Naive B cell (primary cell): ENCODE measurements at places on chromosomes 11 and 22.

- no peak for DNase-seq
Observed at GRCh38 chr11:77589181-77589520, 602 bp upstream of the AQP11 start.

DNA sequence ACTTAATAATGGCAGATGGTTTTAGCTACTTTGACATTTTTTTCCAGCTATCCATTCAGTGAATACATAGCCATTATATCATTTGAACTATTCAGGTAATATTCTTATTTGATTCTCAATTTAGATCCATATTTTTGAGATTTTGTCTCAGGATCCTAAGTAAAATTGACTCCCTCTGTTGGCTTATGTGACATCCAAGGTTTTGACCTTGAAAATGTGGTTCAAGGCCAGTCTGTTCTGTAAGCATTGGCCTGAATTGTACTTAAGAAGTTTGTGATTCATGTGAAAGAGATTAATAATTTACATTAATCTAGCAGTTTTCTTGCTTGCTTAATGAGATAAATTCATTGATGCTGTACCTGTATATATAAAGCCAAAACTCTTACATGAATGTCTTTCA lies 1.6 kb upstream of the SLC17A6 start:
- no peak for DNase-seq

GRCh38 chr11:57160665-57161064 lies 21.1 kb upstream of the LRRC55 start:
- no peak for DNase-seq

GRCh38 chr22:31833930-31834329 lies 80.1 kb downstream of the DEPDC5 start:
- DNase-seq, result no peak

DNA sequence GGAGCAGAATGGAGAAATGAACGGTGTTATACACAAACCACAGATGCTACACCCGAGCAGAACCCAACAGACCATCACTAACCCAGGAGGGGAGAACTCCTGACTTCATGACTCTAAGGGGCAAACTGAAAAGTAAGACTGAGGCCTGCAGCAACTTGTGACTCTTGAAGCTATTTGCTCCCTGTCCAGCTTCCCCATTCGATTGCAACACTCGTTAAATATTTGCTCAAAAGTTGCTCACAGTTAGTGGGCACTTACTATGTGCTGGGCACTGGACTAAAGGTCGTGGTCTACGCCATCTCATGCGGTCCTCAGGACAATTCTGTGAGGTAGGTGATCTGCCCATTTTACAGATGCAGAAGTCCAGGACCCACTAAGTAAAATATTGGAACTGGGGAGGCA lies 9.5 kb upstream of the ADA2 start:
- DNase-seq, result no peak

DNA sequence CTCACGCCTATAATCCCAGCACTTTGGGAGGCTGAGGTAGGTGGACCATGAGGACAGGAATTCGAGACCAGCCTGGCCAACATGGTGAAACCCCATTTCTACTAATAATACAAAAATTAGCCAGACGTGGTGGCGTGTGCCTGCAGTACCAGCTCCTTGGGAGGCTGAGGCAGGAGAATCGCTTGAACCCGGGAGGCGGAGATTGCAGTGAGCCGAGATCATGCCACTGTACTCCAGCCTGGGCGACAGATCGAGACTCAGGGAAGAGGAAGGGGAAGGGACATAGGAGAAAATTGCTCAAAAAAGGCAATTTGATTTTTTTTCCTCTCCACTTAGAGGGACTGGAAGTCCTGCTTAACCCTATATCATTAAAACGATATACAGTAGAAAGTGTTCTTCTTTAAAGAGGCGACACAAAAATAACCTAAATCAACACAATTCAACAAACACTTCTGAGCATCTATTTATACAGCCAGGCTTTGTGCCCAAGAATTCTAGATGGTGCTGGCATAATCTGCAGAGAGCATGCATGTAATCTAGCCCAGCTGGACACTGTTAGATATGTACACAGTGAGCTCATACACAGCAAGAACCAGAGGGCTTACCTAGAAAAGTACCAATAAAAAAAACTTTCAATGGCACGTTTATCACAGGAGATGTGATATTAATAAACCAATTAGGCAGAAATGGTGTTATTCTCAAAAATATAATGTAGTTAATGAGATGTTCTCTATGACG lies 20.9 kb upstream of the DENND5A start:
- no peak for DNase-seq
